Skeletal muscle tissue (tissue), 5 donors: ENCODE measurements at places on chromosomes 11 and 22. TPM values are rescaled to one million over a fixed set of nuclear protein-coding genes. Genes with fewer than 3 reads are reported as not detected.

Gene TSKU
- total RNA-seq: 6.8 TPM

Gene TPBGL
- total RNA-seq: not detected

Gene SYCE3
- total RNA-seq: not detected

Gene OR5B12
- not detected for total RNA-seq

Gene SERPIND1
- total RNA-seq: not detected

Gene OR5A1
- not detected for total RNA-seq

Gene KRTAP5-10
- not detected for total RNA-seq

Gene OR5AR1
- not detected for total RNA-seq

Gene SLC22A8
- total RNA-seq: not detected

Gene DDI1
- not detected for total RNA-seq

Gene FREY1
- total RNA-seq: 1.6 TPM

Gene LMO2
- total RNA-seq: 16.7 TPM

Gene DEFB131B
- not detected for total RNA-seq

Gene ANAPC15
- 7.8 TPM for total RNA-seq

Gene ARVCF
- 49.6 TPM for total RNA-seq

Gene OR52I2
- total RNA-seq: not detected

Gene TRIM6
- 1.6 TPM for total RNA-seq

Gene OLFML1
- total RNA-seq: 29.2 TPM

Gene SMDT1
- total RNA-seq: 15.1 TPM

Gene GSTT2B
- 4.7 TPM for total RNA-seq

Gene APOA4
- total RNA-seq: 0.52 TPM
